ENCODE measurements at places on chromosomes 3 and 15.

GRCh38 chr3:159174715-159175692, 373.1 kb downstream of the MFSD1 start:
- DNase-seq = no peak

DNA sequence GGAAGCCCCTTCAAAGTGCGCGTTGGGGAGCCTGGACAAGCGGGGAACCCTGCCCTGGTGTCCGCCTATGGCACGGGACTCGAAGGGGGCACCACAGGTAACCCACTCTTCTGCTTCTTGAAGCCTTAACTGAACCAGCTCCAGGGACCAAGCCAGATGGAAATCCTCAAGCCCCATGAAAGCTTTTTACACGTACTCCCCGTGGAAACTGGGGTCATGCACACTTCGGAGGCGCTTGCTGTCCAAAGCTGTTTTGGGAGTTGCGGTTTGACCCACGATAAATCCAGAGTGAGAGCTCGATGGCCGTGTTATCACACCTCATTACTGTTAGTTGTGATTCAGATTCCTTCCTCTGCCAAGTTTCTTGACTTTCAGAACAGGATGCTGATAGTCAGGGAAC, 47.5 kb downstream of the DNASE1L3 start:
- DNase-seq = no peak

- peak; percentile 48 for DNase-seq
Measured at GRCh38 chr3:107432646-107433045, 55.4 kb downstream of the CCDC54 start.

- DNase-seq = no peak
Measured at GRCh38 chr3:139425745-139426400, 36.4 kb upstream of the COPB2 start.

- peak; percentile 54 for DNase-seq
Measured at GRCh38 chr3:115321400-115321805, 174.3 kb upstream of the ZBTB20 start.

GRCh38 chr15:90095521-90095959, 6.7 kb downstream of the IDH2 start:
- peak; percentile 83 for DNase-seq

GRCh38 chr3:108489776-108490175, 20.6 kb downstream of the MYH15 start:
- DNase-seq = peak; percentile 49

DNA sequence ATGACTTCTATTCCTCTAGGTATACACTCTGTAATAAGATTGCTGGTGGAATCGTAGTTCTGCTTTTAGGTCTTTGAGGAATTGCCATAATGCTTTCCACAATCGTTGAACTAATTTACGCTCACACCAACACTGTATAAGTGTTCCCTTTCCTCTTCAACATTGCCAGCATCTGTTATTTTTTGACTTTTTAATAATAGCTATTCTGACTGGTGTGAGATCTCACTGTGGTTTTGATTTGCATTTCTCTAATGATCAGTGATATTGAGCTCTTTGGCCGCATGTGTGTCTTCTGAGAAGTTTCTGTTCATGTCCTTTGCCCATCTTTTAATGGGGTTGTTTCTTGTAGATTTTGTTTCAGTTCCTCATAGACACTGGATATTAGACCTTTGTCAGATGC, 12.8 kb downstream of the NXPE3 start:
- DNase-seq = no peak

GRCh38 chr3:147816752-147817151, 407.6 kb downstream of the ZIC1 start:
- DNase-seq = no peak

DNA sequence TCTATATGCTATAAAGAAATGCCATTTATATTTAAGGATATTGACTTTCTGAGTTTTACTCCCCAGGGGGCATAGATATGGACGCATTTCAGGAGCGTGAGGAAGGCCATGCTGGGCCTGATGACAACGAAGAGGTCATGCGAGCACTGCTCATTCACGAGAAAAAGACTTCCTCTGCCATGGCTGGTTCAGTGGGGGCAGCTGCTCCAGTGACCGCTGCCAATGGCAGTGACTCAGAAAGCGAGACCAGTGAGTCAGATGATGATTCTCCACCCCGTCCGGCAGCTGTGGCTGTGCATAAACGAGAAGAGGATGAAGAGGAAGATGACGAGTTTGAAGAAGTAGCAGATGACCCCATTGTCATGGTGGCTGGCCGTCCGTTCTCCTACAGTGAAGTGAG, 38.4 kb downstream of the GTF2E1 start:
- DNase-seq = no peak

DNA sequence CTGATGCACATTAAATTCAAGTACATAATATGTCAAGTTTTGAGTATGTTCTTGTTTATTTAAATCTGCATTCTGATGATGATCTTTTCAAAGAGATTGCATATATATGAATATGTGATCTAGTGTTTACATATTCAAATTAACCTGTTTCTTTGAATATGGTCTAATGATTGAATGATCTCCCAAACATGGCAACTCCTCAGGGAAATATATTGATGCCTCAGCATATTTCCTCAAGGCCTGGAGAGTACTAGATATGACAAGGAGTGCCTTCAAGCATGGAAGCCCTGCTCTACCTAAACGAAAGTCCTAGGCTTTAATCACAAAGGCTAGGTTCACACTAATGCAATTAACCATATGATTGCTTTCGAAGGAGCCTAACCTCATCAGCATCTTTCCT, 532.8 kb downstream of the ZIC1 start:
- no peak for DNase-seq

Data from SW480 (cell line).